ENCODE measurements at places on chromosomes 12 and 14.
A peak's percentile ranks its signal among the peaks of the same experiment; 100 is the strongest.

DNA sequence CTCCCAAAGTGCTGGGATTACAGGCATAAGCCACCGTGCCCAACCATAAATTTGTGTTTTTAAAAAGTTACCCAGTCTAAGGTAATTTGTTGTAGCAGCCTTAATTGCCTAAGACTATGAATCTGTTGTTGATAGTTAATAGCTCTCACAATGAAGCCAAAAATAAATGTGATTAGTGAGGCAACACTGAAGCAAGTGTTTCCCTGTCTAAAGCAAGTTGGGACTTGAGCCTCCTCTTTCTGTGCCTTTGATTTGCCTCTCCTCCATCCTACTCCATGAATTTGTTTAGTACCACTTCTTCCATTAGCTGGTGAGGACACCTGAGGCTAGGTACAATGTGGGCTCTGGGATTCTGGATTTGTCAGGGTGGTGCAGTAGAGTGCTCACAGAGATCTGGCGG is 36.8 kb downstream of the DAAM1 start:
- DNase-seq, result no peak

- DNase-seq, result no peak
Observed at GRCh38 chr12:57031138-57031725, 14.9 kb upstream of the TAC3 start.

DNA sequence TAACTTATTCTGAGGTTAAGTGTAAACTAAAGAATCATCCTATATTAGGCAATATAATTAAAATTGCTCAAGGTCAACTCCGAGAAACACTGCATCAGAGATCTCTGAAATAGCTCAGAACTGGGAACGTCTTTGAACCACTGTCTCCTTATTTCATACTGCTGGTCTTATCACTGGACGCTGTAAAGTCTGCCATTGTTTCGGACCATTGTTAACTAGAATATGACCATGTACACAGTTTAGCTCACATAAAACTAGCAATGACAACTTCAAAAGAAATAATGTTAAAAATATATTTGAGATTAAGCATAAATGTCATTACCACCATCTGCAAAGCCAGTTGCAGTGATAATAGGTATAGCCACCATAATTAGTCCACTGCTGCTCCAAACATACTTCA is 2.9 kb downstream of the ABCD2 start:
- no peak for DNase-seq

DNA sequence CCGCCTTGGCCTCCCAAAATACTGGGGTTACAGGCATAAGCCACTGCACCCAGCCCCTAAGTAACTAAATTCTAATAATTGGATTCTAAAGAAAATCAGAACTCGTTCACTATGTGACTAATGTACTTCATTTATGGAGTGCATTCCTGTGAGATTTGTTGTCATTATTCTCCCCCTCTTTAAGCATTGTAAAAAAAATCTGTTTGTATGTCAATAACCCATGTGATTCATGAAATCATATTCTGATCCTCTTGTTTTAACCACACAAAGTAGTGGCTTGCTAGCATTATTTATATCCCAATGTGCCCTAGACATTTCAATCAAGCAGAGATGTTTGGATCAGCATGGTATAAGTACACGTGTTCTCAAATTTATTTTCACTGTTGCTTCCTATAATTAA is 78.2 kb upstream of the OSBPL8 start:
- no peak for DNase-seq

DNA sequence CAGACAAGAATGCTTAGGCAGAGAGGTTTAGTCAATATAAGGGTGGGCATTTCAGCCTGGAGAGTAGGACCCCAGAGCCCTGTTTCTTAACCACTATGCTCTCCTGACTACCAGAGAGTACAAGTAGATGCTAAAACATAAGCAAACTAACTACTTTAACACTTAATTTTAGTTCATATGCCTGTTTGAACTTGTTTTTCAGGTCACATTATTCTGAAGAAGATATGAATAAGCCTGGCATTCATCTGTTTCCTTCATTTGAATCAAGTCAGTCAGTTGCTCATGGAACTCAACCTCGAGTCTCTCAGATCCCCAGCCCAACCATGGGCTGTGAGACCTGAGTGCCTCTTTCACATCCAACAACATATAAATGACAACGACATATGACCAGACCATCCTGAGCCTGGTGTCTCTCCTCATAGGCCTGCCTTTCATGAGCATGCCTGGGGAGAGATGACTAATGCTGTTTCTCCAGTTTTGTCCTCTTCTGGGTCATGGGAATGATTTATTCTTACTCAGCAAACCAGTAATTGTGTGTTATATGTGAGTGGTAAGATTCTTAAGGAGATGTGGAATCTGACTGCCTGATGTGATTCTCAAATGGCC is 251.1 kb upstream of the BTG1 start:
- DNase-seq, result no peak

- DNase-seq, result peak; percentile 41
Observed at GRCh38 chr12:2959505-2960389, 550 bp downstream of the TEAD4 start.

DNA sequence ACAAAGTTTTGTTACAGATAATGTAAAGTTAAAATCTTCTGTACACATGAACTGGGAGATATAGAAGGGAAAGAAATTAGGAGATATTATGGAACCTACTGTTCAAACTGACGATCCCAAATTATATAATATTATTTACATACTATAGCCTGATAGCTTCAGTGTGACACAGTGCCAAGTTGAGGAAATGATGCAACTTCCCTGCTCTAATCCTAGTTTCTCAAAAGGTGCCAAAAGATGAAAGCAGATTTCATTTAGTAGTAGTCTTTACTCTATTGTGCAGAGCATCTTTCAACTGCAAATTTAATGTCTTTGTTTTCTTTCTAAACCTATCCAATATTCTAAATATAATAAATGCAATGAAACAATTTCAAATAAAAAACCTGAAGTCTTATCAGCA is 46.9 kb downstream of the COCH start:
- DNase-seq, result no peak

DNA sequence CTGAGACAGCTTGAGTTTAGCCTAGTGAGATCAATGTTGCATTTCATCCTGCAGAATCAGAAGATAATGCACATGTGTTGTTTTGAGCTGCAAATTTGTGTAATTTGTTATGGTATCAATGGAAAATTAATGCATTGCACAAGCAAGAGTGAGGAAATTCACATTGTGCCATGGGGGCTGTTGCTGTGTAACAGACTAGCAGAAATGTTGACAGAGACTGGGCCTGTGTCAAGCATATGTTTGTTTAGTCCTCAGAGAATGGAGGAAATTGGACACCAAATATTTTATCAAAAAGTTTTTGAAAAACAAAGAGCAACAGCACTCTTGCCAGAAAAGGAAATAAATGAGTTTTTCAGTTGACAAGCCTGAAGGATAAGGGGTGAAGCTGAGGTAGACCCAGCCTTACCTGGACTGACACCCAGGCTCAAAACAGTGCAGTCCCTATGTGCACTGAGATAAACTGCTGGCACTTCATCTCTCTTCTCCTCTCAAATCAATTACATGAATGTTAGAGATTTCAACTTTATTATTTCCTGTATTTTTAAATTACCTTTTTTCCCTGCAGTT is 1150.0 kb downstream of the FSCB start:
- DNase-seq, result no peak

DNA sequence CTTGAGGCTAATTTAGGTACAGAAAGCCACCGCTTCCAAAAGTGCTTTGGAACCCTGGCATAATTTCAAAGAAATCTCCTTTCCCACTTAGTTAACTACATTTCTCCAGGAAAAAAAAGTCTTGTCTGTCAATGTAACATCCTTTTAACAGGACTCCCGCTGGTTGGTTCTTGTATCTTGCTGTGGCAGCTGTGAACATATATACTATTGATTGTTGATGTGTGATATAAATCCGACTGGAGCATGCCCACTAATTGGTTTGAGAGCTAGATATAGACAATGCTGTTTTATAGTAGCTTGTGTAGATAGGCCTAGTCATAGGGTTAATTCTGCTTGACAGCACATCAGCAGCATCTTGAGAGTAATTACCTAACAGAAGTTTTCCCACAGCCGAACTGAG is 89.6 kb downstream of the MSRB3 start:
- no peak for DNase-seq

GRCh38 chr14:65784574-65784973 is 372.0 kb downstream of the FUT8 start:
- DNase-seq, result no peak

- DNase-seq, result no peak
Observed at GRCh38 chr12:44063671-44064070, 227.8 kb downstream of the TMEM117 start.

GRCh38 chr12:71551529-71551928 is 111.9 kb downstream of the LGR5 start:
- no peak for DNase-seq

DNA sequence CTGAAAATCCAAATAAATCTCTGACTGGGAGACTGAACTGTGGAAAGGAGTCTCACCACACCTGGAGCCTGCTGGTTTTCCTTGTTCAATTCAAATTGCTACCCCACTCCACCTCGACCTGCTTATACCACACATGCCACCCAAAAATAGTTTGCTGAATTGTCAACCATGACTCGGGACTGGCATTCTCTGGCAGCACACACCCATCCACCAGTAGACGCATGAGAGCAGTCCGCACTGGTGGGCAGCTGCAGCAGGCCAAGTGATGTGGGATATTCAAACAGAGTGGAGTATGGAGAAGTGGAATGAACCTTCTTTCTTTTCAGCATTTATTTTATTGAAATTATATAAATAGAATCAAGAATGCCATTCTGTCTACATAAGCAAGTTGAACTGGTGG is 38.7 kb upstream of the SYCP3 start:
- no peak for DNase-seq

DNA sequence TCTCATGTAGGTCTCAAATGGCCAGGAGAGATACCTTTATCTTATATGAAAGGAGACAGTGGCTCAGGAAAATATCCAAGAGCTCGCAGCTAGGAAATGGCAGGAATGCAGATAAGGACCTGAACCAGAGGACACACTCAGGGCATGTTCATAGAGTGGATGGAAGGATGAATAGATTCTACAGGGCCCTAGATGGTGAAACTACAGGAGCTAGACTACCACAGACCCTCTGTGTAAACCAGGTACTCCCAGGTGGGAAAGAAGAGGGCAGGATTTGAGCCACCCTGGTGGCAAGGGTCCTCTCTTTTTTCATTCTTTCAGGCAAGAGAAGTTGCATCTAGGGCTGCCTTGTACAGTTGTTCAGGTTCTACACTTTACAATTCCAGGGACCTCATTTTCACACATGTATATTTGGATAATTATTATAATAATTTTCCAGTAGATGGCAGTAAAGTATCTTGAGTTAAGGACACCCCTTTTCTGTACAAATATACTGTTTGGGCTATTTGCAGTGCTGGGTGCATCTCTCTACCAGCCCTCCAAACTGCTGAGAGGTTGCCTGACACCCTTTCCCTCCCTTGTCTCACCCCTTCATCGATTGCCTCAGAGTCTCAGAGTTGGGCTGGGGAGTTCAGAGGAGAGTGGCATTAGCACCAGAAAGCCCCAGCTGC is 10.5 kb upstream of the ZDHHC22 start:
- no peak for DNase-seq

DNA sequence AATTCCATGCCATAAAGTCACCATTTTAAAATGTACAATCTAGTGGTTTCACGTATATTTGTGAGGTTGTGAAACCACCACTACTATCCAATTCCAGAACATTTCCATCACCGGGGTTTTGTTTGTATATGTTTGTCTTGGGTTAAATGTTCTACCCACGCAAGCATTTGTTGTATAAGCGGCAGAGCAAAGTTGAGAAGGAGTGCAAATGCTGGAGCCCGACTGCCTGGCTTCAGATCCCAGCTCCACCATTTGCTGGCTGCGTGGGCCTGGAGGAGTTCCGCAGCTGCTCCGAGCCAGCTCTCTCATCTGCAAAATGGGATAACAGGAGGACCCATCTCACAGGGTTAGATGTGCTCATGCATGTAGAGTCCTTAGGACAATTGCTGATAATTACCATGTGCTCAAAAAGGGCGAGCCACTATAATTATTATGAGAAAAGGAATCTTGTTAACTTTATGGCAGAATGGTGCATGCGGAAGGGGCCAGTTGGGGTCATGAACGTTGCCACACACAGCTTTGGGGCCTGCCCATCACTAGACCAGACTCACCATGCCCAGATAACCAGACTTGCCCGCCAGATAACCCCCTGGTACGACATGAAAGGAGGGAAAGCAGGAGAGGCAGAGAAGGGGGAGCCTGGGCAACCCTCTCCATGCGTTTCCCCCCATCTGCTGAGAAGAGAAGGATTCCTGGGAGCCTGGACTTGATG is 6.4 kb downstream of the ACTN1 start:
- DNase-seq, result no peak

GRCh38 chr12:65673156-65673690 is 151.1 kb upstream of the HMGA2 start:
- DNase-seq, result no peak

- no peak for DNase-seq
Observed at GRCh38 chr14:96162265-96162664, 42.4 kb upstream of the BDKRB2 start.

DNA sequence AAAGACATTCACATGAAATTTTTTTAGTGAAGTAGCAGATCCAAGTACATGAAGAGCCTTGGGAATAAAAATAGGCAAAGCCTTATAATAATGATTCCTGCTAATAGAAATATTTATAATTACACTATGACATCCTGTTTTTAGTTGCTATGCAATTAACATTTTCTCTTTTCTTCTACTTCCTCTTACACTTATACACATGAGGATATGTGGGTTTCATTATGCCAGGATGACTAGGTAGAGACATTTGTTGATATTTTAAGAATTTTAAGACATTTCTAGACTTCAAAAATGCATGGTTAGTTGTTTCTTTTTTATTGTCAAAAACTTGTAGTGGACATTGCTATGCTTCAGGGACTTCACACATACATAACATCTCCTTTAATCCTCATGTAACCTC is 326.8 kb downstream of the SYT1 start:
- DNase-seq, result no peak

- DNase-seq, result no peak
Observed at GRCh38 chr14:22598896-22599244, 770 bp downstream of the ABHD4 start.

DNA sequence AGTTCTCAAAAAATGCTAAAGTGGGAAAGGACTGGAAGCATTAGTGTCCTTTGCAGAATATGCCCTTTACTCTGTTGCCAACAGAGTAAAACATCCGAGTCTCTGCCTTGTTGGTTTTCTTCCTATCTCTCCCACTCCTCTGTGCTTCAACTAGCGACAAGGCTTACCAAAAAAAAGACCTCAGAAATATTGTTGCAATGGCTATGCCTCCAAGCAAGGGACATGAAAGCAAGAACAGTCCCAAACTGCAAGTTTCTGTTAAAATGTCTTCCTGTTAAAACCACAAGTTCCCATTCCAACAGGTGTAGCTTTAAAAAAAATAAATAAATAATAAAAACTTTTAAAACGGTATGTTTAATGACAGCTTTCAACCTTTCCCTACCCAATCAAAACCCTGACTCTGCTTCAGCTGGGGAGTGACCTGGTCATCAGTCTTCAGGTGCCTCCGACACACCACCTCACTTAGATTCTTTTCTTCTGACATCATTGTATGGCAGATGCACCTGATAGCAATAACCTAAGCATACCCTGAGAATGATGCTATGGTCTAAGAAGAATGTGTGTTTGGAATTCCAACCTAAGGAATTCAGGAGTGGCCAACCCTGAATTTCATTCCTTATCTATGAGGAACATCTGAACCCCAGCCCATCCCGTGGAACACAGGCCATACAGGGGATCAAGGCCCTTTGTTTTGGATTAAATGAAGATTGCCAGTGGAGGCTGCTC is 81.0 kb downstream of the RPS29 start:
- no peak for DNase-seq

GRCh38 chr14:25837551-25837965 is 760.3 kb downstream of the NOVA1 start:
- DNase-seq, result no peak

Measured in activated naive CD8-positive, alpha-beta T cell treated with anti-CD3 and anti-CD28 coated beads, Interleukin-2, amount 10 ng/mL, durations not matched to agents 7 days and 5 days (primary cell).